GDM1 (cell line): ENCODE measurements at places on chromosomes 6 and 20.

- no peak for DNase-seq
These were observed 811 bp upstream of the RSPO4 start for GRCh38 chr20:1002682-1003561.

- DNase-seq: no peak
These were observed 502.2 kb upstream of the JARID2 start for GRCh38 chr6:14743474-14744211.

- no peak for DNase-seq
These were observed 222.8 kb upstream of the CDYL start for GRCh38 chr6:4553387-4553786.

DNA sequence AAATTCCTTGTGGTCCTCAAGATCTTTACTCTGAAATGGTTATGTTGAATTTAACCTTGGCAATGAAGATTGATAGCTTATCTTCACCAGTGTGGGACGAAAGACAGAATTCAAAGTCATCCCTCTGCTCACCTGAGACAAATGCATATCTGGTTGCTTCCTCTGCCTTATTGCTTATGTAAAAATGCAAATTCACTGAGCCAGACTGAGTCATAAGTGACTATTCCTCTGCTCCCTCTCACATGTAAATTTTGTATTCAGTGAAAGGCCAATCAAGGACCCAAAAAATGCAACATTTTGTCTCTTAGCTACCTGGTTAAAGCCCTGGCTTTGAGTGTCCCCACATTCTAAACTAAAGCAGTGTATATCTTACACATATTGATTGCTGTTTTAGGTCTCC is 593.1 kb upstream of the GJE1 start:
- no peak for DNase-seq

GRCh38 chr20:63215101-63216040 is 560 bp downstream of the YTHDF1 start:
- DNase-seq: no peak
